ENCODE measurements at places on chromosomes 3 and 15. TPM values are rescaled to one million over a fixed set of nuclear protein-coding genes. Genes with fewer than 3 reads are reported as not detected.

DNA sequence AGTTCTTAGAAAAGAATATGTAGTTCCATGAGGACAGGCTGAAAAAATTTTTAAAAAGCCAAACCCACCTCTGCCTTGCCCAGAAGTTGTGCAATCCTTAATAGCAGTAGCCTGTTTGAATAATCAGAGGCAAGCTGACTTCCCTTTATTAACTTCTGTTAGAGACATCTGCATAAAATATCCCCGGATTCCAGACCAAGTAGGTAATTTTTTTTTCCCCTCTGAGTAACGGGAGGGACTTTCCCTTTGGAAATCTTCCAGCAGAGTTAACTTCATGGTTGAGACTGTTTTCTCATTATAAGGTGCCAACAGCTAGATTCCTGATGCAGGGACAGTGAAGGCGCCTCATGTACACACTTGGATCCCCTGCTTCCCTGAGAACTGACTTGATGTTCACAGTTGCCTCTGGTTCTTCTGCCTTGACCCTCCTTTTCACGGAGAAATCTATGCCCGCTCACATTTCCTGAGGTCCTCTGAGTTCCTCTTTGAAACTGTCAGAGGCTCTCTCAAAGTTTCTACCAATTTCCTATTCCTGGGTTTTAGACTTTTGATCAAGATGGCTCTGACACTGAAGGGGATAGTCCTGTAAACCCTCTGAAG lies 227.6 kb upstream of the BHLHE40 start:
- no peak for DNase-seq

- DNase-seq, result no peak
Observed at GRCh38 chr15:65793818-65794104, 1.7 kb upstream of the DENND4A start.

- DNase-seq, result no peak
Observed at GRCh38 chr15:27902680-27903385, 196.3 kb downstream of the OCA2 start.

The LRRC2 gene
- total RNA-seq, result 7.4 TPM

GRCh38 chr15:67707520-67708283 lies 117.6 kb upstream of the SKOR1 start:
- no peak for DNase-seq

- no peak for DNase-seq
Observed at GRCh38 chr15:55250941-55251340, 38.7 kb downstream of the RAB27A start.

DNA sequence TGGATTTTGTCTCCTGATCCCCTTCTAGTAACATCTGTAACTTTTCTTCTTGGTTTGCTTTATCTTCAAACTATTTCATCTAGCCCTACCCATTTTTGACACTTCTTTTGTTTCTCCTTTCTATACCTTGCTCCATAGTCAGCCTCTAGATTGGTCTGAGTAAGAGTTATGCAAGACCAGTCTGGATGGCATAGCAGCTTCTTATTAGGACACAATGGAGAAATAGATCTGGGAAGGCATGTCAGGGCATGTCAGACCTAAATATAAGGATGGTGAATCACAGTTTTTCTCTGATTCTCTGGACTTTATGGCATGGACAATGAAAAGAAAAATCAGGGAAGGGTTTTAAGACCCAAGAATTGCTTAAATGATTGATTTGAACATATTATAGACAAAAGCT lies 452.5 kb downstream of the RAP2B start:
- no peak for DNase-seq

- DNase-seq, result no peak
Observed at GRCh38 chr3:141373232-141373631, 4.9 kb downstream of the ZBTB38 start.

The FBXO40 gene
- 0.03 TPM for total RNA-seq

- DNase-seq, result no peak
Observed at GRCh38 chr3:132228923-132229322, 88.3 kb upstream of the ACP3 start.

DNA sequence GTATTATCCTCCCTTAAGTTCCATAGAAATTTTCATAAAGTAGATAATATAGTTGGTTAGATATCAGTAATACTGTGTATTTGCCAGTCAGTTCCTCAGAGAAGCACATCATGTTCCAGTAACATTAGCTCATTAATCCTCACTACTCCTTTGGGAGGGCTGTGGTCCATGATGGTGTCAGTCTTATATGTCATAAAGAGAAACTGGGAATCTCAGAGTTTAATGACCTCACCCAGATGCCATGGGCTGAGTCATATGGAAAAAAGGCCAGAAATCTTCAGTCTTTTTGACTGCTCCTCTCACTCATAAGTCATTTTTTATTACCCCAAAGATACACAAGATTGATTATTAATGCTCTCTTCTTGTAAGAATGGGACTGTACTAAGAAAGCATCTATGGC lies 188.6 kb downstream of the CHL1 start:
- DNase-seq, result no peak

The TMOD2 gene
- 1.4 TPM for total RNA-seq

DNA sequence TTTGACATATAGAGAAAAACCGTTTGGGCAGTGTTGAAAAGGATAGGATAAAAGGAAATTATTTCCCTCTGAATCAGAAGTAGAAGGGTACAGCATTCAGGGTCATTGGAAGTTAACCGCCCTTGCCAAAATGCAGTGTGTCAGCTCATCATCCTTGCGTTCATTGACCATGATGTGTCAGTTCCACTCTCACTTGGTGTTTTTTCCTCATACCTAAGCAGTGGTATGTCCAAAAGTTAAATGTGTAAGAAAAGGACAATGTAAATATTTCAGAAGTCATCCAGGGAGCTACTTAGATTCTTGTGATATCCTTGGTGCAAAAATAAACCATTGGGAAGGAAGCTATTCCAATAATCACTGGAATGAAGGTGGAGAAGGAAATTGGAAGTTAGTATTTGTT lies 50.7 kb downstream of the MAP6D1 start:
- no peak for DNase-seq

The CACNA2D3 gene
- total RNA-seq, result 0.10 TPM

The DLL4 gene
- 3.7 TPM for total RNA-seq

The IFRD2 gene
- 63.8 TPM for total RNA-seq

- no peak for DNase-seq
Observed at GRCh38 chr15:31328428-31328968, 1.9 kb downstream of the KLF13 start.

GRCh38 chr3:164732166-164732565 lies 346.1 kb downstream of the SI start:
- no peak for DNase-seq

The NMNAT3 gene
- total RNA-seq, result 1.5 TPM

DNA sequence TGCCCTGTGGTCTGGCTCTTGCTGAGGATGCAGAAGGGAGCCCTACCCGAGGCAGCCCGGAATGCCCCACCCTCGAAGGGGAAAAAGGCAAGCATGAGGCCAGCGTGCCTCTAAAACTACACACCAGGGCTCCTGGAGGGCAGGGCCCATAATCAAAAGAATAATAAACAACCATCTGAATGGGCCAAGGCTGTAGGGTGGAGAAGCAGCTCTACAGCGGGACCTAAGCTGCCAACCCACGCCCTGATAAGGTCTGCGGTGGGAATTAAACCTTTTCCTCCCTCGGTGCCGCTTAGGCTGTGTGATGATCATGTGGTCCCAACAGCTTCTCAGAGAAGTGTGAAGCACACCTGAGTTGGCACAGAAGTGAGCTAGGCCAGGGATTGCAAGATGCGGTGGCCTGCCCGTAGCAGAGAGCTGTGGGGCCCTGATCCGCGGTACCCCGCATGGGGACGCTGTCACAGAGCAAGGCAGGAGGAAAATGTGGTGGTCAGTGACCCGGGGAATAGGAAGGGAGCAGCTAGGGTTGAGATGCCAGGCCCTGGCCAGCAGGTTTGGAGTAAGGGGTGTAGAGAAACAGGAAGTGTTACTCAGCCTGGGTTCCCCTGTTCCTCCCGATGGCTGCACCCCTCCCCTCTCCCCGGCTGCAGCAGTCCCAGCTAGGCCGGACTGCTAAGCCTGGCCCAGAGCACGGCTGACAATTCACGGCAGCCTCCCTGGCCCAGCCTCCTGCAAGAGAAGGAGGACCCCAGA lies 1.1 kb upstream of the C15orf62 start:
- no peak for DNase-seq

The RBPMS2 gene
- 7.5 TPM for total RNA-seq

The ATP10A gene
- total RNA-seq, result 0.50 TPM

- no peak for DNase-seq
Observed at GRCh38 chr15:92413510-92413909, 19.8 kb downstream of the ST8SIA2 start.

DNA sequence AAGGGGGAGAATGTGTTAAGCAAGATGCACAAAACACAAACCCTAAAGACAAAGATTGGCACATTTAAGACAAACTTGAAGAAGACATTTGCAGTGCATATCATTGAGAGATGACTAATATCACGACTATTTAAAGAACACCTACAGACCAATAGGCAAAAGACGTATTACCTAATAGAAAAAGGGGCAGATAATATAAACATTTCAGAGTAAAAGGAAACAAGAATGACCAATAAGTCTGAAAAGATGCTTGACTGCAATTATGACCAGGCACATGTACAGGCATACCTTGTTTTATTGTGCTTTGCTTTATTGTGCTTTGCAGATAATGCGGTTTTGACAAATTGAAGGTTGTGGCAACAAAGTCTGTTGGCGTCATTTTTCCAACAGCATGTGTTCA lies 4.9 kb downstream of the HACD3 start:
- no peak for DNase-seq

DNA sequence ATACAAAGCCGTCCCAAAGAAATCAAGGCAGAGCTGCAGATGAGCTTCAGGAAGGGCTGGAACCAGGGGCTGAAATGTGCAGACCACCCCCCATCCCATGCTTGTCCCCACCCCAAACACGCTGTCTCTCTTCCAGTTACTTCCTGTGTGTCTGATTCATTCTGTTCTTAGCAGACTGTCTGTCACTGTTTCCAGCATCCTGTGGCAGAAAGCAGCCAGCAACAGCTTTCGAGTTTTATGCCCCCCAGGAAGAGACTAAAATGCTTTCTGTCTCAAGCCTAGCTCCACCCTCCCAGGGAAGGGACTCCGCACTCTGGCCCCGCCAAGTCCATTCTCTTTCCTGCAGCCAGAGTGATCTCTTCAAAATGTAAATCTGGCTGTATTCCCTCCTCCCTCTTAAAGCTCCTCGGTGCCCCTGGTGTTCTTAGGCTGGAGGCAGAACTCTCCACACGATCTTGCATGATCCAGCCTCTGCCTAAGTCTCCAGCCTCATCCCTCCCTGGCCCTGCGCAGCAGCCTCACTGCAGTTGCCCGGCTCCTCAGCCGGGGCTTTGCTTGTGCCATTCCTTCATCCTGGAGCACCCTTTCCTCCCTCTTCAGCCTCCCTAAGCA lies 41.5 kb downstream of the HRH1 start:
- no peak for DNase-seq

The AADAC gene
- 184 TPM for total RNA-seq

The MAP6D1 gene
- total RNA-seq, result 0.65 TPM

GRCh38 chr15:69451951-69452691 lies 497 bp upstream of the RPLP1 start:
- no peak for DNase-seq

DNA sequence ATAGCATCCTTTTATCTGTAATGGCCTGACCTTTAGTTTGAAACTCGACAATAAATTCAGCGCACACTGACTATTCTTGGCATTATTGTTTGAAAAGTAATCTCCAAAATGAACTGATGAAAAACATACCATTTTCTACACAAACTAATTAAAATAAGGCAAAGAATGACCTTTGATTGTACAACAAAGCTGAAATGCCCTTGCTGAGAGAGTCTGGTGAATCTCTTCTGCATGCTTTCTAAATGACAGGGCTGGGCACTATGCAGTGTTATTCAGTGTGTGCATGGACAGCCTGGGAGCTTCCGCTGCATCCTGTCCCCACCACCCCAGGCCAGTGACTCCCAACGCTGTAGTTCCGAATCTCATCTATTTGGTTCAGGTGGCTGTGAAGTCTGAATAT lies 530.8 kb downstream of the FOXP1 start:
- DNase-seq, result no peak

DNA sequence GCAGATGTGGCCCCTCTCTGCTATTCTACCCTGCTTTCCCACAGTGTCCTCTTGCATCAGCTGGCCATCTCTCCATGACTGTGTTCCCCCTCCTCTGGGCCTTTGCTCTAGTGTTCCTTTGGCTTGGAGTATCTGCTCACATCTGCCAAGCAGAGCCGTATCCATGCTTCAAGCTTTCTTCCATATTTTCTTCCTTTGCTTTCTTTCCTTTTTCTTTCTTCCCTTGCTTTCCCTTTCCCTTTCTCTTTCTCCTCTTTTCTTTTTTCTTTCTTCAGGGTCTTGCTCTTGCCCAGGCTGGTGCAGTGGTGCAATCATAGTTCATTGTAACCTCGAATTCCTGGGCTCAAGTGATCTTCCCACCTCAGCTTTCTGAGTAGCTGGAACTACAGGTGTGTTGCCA lies 12.6 kb downstream of the KLHL18 start:
- no peak for DNase-seq

GRCh38 chr15:31489801-31490646 lies 163.4 kb downstream of the KLF13 start:
- DNase-seq, result peak; percentile 49

GRCh38 chr3:107987036-107987939 lies 103.5 kb downstream of the CD47 start:
- DNase-seq, result peak; percentile 86

- no peak for DNase-seq
Observed at GRCh38 chr3:43307226-43307625, 20.9 kb downstream of the SNRK start.

GRCh38 chr15:83380682-83381081 lies 66.5 kb upstream of the SH3GL3 start:
- no peak for DNase-seq

GRCh38 chr3:32420126-32421038 lies 28.7 kb downstream of the CMTM7 start:
- no peak for DNase-seq

GRCh38 chr3:71142441-71143161 lies 440.9 kb downstream of the FOXP1 start:
- no peak for DNase-seq

The GOLGA8O gene
- 3.2 TPM for total RNA-seq

The STARD5 gene
- total RNA-seq, result 17.8 TPM

GRCh38 chr15:85582131-85583079 lies 202.0 kb downstream of the AKAP13 start:
- peak; percentile 57 for DNase-seq

DNA sequence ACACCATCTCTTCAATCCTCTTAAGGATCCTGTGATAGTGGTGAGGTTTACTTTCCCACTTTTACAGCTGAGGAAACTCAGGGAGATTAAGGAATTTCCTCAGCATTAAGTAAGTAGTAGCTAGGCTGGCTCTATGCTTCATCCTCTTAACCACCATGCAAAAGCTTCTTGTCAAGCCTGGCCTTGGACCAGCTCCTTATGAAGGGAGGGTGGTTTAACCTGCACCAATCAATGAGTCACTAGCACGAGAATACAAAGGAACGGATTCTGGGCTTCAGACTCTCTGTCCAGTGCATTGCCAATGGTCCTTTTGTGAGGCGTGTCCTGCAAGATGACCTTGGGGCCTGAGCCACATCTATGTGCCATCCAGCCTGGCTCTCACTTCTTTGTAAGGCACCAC lies 202.0 kb upstream of the CFAP20DC start:
- DNase-seq, result no peak

DNA sequence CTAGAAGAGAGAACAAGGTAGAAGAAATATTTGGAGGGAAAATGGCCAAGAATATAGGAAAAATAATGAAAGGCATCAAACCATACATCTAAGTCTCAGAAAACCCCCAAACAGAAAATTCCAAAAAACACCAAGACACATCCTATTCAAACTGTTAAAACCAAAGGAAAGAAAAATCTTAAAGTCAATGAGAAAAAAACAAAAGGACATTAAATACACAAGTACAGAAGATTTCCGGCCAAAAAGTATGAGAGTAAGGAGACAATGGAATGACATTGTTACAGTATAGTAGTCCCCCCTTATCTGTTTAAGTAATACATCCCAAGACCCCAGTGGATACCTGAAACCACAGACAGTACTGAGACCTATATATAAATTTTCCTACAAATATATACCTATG lies 18.8 kb downstream of the CLASP2 start:
- DNase-seq, result no peak

All from left lobe of liver (tissue), 2 donors.